ENCODE measurements at places on chromosomes 5 and 9. TPM values are rescaled to one million over a fixed set of nuclear protein-coding genes. Genes with fewer than 3 reads are reported as not detected.

Gene CFAP157
- total RNA-seq: not detected

Gene IFNA13
- total RNA-seq: not detected

Gene CEP78
- 20.4 TPM for total RNA-seq

Gene FEM1C
- total RNA-seq: 5.8 TPM

Gene WDR31
- total RNA-seq: 0.27 TPM

Gene KIF4B
- total RNA-seq: not detected

Gene PAIP1
- 62.9 TPM for total RNA-seq
